Stimulated activated CD8-positive, alpha-beta memory T cell treated with anti-CD3 and anti-CD28 coated beads, Interleukin-7, amount 100 ng/mL, for 1 hour (primary cell): ENCODE measurements at places on chromosomes 2 and 18.

GRCh38 chr2:137865954-137866540 lies 98.2 kb upstream of the HNMT start:
- DNase-seq: peak; percentile 26

DNA sequence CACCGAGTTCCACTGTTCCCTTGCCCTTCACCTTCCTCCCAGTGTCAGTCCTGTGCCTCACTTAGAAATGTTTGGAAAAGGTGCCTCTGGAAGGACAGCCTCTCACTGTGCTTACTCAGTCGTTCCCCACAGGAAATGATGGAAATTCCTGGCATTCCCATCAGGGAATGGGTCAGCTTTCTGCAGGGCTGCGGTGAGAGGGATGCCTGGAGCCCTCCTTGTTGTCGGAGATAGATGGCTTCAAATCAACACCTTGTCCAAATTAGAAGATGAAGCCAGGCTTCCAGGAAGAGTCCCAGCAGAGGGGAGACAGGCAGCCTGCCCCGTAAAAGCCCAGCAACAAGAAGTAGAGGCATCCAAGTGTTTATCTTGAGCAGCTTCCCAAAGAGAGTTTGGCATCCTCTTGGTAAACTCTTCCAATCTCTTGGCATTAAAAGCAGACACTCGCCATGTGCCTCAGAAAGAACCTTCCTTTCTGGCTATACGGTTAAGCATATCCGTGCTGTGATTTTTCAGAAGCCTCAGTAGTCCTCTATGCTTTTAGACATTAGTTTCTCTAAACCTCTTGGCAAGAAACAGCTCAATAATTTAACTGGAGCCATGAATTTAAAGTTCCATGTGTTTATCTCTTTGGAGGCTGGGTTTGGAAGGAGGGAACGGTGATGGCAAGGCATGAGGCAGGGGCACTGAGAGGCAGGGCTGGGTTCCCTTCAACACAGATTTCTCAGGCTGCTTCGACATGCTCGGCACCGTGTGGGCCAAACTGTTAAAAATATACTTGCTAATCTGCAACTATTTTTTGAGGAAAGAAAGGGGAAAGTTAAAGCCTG lies 25.1 kb downstream of the COLEC12 start:
- no peak for DNase-seq

DNA sequence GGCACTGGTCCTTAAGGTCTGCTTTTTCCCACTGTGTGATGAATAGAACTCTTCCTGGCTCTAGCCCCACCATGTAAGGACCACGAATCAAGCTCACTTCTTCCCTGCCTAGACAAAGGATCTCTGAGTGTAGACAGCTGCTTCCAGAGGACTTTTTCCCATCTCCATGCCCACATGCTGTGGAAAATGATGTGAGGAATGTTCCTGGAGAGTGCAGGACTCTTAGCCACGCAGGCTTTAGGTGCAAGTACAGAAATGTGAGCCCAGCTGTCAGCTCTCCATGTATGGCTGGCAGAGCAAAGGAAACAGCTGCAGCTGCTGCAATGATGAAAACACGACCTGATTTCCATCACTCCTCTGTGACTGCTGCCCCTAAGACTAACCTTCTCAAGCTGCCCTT lies 35.5 kb downstream of the NXPH2 start:
- no peak for DNase-seq

DNA sequence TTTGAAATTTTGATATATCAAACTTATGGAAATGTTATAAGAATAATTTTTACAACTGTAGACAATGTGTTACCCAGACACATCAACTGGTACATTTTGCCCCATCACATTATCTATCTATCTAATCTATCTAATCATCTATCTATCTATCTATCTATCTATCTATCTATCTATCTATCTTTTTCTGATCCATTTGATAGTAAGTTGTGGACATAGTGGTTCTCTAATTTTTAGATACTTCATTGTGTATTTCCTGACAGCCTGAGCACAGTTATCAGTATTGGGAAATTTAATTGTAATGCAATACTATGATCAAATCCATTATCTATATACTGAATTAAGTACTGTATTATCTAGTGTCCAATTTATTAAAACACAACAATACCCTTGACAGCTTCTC lies 42.0 kb upstream of the TMEM18 start:
- no peak for DNase-seq
